ENCODE measurements at places on chromosomes 3 and 15.
A peak's percentile ranks its signal among the peaks of the same experiment; 100 is the strongest.

GRCh38 chr3:10248984-10249748 lies 907 bp downstream of the TATDN2 start:
- peak; percentile 32 for DNase-seq

DNA sequence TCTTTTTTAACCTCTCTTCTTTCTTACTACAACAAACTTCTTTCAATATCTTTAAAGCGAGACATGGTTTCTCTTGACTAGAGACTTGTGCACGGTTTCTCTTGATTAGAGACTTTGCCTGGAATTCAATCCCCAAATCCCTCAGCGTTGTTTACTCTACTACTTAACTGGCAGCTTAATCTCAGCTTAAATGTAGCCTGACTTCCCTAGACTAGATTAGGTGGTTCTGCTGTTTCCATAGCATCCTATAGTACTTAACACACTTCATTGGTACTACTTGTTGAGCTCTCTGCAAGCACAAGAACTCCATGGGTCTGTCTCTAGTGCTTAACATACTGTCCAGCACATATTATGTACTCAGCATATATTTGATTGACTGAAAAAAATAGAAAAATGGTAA lies 168.2 kb upstream of the GPR149 start:
- peak; percentile 19 for DNase-seq

DNA sequence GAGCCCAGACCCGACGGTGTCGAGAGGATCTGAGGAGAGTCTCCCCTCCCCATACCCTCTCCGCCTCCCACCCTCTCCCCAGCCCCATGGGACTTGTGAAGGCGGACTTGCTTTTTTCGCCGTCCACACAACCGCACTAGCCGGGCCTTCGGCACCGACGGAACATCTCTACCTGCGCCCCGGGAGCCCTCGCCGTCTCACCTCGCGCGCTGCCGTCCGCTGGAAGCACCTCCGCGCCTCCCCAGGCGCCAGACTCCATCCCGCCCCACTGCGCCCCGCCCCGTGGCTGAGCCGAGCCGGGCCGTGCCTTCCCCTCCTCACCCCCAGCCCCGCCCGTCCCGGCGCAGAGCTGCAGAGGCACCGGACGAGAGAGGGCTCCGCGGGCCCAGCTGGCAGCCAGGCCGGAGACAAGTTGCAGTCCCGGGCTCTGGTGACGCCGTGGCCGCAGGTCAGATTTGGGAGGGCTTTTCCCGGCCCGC lies at the start of the genes DUOX1 and DUOXA1:
Gene DUOX1, plus strand, starts transcription at position 344 of the 479 bp plus-strand sequence. CDS start 1,973 bp downstream, outside the sequence.
Gene DUOXA1, minus strand, starts transcription at position 229 of the 479 bp plus-strand sequence. CDS start 6,865 bp downstream, outside the sequence.
- DNase-seq = no peak

DNA sequence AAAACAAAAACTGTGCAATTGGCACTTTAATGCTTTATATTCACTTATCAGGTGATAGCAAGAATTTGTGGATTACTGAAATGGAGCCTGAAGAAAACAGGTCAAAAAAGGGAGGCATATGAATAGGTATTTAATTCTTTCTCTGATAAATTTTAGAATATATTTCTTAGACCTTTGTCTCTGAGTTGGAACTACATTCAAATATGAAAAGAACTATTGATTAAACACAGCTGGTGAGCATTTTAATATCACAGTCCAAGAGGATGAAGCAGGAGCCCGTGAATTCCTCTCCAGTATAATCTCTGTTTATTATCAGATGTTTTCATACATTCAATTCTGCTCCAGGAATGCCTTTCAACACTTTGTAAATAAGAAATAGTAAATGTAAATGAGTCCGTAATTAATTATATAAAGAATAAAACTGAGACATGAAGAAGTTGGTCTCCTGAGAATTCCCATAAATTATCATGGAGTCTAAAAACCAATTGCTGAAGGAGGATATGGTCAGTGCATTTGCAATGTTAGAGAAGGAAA lies 86.3 kb upstream of the ARHGEF26 start:
- no peak for DNase-seq

DNA sequence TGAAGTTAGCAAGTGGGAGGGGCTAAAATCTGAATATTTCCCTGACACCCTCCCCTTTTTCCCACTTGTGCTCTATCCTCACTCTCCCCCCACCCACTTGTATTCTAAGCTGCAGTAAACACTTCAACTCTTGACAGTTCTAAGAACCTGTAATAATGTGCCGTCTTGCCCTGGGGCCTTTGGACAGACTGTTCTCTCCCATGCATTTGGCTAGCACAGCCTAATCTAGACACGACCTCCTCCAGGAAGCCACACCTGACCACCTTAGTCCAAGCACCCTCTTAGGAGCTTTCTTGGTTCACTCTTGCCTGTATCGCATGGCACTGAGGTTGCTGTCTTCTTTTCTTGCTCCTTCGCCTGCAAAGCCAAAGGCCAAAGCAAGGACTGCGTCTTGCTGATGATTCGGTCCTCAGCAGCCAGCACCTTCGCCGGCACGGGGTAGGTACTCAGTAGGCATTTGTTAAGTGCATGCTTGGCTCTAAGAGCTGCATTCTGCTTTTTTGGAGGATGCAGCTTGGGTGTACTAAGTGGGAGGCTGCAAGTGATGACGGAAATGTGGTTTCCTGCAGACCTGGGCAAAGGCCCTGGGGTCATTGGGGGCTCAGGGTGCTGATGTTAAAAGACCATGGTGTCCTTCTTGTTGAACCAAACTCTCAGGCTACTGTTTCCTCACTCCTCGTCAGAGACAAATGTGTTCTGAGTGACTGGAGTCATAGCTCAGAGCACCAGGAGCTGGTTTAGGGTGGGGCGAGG lies 2.0 kb upstream of the ZNF710 start:
- no peak for DNase-seq

GRCh38 chr3:121980450-121980796 lies 41.6 kb downstream of the ILDR1 start:
- no peak for DNase-seq

GRCh38 chr3:60277361-60277800 lies 973.9 kb downstream of the FHIT start:
- DNase-seq = no peak

GRCh38 chr15:66893294-66893693 lies 172.1 kb upstream of the SMAD3 start:
- no peak for DNase-seq

DNA sequence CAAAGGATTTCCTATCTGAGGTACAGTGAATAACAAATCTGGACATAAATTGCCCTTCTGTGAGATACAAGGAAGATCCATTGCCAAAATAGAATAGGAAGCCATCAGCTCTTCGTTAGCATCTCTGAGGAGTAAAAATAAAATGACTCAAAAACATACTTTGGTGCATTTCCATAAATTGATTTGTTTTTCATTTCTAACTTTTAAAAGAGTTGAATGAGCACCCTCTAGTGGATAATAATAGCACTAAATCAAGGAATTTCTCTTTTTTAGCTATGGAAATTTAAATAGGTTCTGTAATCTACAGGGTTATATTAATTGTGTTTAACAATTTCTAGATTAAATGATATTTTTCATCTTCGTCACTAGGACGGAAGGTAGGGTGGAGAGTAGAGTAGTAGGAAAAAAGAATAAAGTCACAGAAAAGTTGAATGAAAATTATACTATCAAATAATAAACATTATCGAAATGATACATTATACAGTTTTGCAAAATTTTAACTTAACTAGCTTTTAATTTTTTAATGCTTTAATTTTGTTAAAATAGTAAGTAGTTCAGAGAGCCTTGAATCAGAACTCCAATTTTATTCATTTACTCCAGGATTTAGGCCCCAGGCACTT lies 6.4 kb downstream of the NSUN3 start:
- peak; percentile 32 for DNase-seq

- no peak for DNase-seq
Measured at GRCh38 chr3:117097351-117097750, 387.8 kb downstream of the TUSC7 start.

DNA sequence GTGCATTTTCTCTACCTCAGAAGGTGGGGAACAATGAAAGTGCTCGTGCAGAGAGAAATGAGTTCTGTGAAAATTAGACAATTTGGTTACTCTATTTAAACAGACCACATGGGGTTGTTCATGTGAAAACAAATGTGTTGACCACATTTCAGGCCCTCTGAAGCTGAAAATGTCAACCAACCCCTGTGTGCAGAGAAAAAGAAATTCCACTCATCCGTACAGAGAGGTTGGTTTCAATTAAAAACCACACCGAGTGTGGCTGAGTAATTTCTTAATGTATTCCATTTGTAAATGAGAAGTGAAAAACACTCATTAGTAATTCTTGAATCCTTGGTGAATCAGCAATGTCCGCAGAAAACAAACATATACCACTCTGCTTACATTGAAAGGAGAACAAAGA lies 46.9 kb upstream of the SLC7A14 start:
- DNase-seq = no peak

GRCh38 chr3:190032923-190033322 lies 87.8 kb downstream of the P3H2 start:
- no peak for DNase-seq

GRCh38 chr3:16999161-16999560 lies 114.4 kb downstream of the PLCL2 start:
- no peak for DNase-seq

GRCh38 chr15:24856397-24857390 lies 98.1 kb upstream of the SNRPN start:
- no peak for DNase-seq

- peak; percentile 12 for DNase-seq
Measured at GRCh38 chr3:47370887-47371697, 9.7 kb upstream of the PTPN23 start.

DNA sequence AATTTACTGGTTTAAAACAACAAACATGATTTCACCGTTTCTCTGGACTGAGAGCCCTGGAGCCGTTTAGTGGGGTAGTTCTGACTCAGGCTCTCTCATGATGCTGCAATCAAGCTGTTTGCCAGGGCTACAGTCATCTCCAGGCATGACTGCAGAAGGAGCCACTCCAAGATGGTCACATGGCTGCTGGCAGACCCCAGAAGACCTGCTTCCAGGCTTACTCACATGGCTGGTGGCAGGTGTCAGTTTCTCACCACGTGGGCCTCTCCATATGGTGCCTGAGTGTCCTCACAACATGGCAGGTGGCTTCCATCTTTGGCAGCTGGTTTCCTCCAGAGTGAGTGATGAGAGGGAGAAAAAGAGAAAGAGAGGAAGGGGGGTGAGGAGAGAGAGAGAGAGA lies 378.3 kb upstream of the RGMA start:
- DNase-seq = peak; percentile 81

- no peak for DNase-seq
Measured at GRCh38 chr15:77370580-77370979, 49.3 kb downstream of the PEAK1 start.

DNA sequence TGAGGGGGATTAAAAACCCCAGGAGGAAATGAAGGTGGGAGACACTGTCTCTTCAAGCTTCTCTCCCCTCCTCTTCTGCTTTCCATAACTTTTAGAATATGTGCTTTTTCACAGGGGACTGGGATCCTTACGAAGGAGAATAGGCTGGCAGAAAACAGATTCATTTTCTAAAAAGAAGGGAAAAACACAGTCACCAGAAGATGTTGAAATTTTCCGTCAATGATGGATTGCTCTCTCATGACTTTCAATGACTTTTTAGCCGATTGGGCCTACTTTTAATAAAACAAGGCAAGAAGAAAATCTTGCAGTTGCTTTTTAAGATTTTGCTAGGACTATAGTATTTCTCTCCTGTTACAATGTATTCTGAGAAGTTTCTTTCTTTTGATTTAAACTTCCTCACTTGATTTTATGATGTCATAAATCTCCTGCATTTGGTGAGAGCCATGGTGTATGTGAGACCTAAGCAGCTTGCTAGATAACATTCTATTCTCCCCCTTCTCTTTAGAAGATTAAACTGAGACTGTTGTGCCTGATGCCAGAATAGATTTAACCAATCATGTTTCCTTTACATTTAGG lies 241.2 kb downstream of the FEZF2 start:
- no peak for DNase-seq

DNA sequence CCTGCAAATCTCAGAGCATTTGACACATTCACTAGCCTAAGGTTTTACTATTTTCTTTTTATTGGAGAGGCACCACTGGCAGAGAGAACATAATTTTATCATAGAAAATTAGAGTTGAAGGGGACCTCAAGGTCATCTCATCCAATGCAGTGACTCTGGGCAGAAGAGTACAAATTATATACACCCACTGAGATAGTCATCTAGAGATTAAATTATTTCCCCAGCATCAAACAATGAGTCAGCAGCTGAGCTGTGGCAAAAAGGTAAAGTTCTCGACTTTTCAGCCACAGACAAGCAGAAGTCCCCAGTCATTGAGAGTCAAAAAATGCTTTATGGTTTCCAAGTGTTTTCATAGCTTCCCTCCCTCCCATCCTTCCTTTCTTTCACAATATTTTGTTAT lies 39.3 kb upstream of the SEMA6D start:
- DNase-seq = no peak

DNA sequence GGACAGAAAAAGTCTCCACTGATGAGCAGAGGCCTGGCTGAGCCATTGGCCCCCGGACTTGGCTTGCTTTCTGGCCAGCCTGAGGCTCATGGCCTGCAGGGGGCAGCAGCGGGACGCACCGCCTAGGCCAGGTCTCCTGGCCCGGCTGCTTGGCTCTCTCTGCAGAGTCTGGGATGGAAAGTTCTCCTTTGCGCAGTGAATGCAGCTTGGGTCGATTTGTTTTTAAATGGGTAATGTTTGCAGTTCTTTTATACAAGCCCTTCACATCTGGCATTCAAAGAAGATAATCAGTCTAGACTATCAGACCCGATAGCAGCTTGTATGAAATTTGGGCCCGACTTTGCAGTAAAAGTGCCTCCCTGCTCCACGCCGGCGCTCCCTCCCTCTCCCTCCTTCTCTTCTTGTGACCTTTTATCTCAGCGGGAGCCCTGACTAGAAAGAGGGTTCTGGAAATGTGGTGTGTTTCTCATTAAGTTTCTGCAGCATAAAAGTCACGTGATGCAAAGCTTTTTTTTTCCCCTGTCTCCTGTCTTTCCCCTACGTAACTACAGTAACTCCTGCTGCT lies 59.9 kb downstream of the ZNF621 start:
- DNase-seq = peak; percentile 88

DNA sequence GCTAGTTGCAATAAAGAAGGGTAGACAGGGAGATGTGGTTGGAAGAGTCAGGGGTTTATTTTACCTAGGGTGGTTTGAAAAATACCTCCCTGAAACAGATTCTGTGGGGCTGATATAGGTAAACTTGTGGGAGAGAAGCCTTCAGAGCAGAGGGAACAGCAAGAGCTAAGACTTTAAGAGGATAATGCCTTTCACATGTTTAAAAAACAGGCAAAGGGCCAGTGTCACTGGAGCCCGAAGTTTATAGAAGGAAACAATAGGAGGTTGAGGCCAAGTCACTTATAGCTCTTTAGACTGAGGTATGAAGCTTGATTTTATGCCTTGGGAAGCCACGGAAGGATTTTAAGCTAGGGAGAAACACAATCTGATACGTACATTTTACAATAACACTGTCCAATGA lies 448.7 kb downstream of the TAFA4 start:
- no peak for DNase-seq

DNA sequence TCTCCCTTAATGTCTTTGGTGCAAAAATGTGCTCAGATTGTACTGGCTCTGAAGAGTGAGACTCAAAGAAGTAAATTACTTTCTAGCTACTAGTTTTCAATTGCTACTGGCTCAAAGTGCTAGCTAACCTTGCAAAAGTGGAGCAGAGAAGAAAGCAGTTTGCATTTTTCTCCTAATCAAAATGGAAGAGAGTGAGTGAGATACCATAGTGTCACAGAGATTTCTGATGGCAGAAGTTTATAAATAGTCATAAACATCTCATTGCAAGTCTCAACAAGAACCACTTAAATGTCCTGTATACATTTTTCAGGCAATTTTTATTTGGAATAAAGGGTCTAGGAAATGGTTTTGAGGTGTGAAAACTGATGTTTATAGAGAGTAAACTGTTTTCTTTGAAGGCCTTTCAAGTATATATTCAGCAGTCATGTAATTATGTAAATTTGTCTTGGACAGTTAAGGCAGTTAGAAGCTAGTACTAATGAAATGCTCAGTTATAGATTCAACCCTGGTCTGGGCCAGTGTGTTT lies 237.7 kb upstream of the GOLIM4 start:
- DNase-seq = no peak
